ENCODE measurements at places on chromosomes 7 and 10. TPM values are rescaled to one million over a fixed set of nuclear protein-coding genes. Genes with fewer than 3 reads are reported as not detected.

- no peak for DNase-seq
These were observed 10.1 kb upstream of the UNC5B start for GRCh38 chr10:71202314-71202713.

GRCh38 chr7:7595451-7595850 lies 28.8 kb downstream of the MIOS start:
- DNase-seq = peak; percentile 13

- DNase-seq = no peak
These were observed 84.5 kb downstream of the ATE1 start for GRCh38 chr10:121843379-121843778.

DNA sequence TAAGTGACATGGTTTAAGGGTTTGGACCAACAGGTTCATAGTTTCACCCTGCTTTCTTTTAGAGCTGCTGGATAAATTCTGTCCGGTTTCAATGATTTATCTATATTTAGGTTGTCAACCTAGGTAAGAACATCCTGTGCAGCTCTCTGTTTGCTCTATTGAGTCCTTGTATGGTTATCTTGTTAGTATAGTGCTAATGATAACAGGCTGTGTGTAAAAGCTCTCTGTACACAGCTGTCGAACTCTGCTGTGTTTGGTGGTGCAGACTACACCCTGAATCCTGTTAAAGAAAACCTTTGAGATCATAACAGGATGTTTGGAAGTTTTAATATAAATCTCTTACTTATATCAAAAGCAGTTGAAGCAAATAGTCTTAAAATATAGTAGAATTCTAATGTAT lies 219.2 kb downstream of the SDK1 start:
- no peak for DNase-seq

The CTNNA3 gene
- not detected for total RNA-seq

Data from RPMI7951 (cell line).